ENCODE measurements at places on chromosomes 3 and 15.

DNA sequence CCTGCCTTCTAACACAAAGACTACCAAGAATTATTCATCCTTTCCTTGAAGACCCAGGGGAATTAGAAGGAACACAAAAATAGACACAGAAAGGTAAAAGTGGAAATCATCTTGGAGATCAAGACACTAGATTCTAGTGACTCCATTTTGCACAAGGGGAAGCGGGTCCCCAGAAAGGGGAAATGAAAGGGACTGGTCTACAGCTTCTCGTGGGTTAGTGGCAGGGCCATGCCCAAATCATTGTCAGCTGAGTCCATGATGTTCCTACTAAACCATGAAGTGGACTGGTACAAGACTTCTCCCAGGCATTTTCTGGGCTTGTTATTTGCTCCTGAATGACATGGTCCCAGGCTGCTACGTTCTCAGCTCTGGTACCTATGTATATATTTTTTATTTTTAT, 230.7 kb upstream of the TPRG1 start:
- DNase-seq: no peak

DNA sequence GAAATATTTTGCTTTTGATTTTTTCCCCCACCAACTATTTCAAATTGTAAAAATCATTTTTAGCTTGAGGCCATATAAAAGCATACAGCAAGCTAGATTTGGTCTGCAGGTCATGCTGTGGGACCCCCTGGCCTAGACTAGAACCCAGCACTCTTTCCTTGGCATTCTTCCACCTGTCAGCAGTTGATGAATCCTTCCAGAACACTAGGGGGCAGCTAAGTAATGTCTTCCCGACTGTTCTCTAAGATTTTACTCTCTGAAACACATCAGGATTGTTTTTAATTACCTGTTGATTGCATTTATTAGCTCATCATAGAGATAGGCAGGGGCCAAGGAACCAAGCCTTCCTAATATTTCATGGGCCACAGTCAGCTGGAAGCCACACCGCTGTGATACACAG, 174.5 kb downstream of the CACNA1D start:
- no peak for DNase-seq

DNA sequence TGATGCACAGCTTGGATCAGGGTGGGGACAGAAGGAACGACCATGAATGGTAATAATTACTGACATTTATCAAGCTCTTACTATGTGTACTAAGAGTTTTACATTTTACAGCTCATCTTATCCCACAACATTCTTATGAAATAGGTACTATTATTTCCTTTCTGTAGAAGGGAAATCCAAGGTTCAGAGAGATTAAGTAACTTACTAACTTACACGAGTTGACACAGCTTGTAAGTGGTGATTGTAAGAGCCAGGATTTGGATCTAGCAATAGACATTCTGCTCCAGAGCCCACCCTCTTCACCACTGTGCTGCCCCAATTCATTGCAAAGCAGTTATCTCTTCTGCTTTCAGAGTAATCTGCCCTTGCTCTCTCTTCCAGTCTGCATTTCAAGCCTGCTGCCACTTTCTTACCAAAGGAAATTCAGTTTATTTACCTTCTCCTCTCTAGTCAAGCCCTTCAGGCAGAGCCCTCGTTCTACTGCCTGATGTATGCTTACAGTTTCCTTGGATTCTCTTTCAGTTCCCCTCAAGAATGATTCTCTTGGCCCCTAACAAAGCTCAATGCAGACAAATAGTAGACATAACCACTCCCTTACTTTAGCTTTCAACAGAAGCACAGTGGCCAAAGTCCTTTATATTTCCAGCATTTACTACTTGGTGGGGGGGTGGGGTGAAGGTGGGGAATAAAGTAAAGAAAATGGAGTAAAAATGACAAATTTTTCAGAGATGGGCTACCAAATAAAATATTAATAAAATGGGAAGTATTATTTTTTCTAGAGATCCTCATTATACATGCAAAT, 65.8 kb downstream of the ATP8B4 start:
- DNase-seq: no peak

GRCh38 chr3:14550651-14551611, 10.8 kb upstream of the GRIP2 start:
- no peak for DNase-seq

- no peak for DNase-seq
Observed at GRCh38 chr15:50247819-50248655, 17.5 kb downstream of the HDC start.

DNA sequence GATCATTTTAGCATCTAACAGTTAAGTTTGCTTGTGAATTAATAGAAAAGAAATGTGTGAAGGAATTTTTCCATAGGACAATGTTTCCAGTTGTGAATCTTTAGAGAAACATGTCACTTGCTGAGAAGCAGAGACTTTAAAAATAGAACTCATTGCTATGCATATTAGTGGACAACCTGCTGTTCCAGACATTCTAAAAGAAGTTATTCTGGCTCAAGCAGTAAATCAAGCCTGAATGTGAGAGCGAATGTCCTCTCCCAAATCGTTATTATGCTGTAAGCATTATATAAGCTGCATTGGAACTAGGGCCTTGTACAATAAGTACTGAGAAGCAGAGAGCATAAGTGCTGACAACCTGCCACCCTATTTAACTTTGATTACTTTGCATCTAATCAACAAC, 990.9 kb downstream of the PLOD2 start:
- DNase-seq: no peak

- DNase-seq: no peak
Observed at GRCh38 chr15:85554852-85555521, 174.6 kb downstream of the AKAP13 start.

GRCh38 chr3:52279596-52279995, 1.1 kb upstream of the WDR82 start:
- DNase-seq: no peak

- DNase-seq: no peak
Observed at GRCh38 chr3:40504636-40505430, 1.0 kb upstream of the ZNF620 start.

GRCh38 chr15:33618350-33618749, 307.6 kb downstream of the RYR3 start:
- no peak for DNase-seq

GRCh38 chr15:83546512-83546888, 99.4 kb downstream of the SH3GL3 start:
- DNase-seq: no peak

DNA sequence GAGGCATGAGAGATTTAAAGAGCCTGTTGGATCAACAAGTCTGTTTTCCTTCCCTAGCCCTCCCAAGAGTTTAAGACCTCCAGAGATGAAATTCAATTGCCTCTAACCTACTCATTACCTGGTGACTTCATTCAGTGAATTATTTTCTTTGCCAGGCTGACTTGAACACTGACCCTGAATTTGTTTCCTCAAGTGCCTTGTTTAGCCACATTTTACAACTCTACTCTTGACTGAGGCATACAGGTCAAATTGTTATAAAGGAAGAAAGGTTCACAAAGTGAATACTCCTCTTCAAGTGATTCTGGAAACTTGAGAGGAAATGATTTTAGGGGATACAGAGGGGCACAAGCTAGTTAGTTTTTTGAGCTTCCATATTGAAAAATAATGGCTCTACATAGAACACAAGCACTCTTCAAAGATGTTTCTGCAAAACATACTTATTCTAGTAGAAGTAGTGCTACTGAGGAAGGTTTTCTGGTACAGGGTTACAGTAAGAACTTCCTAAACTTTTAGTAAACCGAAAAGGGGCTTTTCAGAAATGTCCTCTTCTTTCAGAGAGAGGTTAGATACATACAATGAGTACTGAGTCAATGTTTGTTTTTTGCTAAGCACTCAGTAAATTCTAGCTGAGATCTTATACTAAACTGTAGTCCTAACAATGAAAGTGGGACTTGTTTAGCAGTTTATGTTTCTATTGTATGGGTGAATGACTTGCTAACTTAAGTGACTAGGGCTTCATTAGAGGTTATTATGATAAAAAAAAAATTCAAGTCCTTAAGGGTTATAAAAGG, 137.4 kb upstream of the SATB1 start:
- DNase-seq: no peak

- DNase-seq: no peak
Observed at GRCh38 chr3:47089630-47090029, 74.3 kb downstream of the SETD2 start.

GRCh38 chr3:24446032-24446431, 48.6 kb downstream of the THRB start:
- no peak for DNase-seq

GRCh38 chr3:172929451-172929850, 178.9 kb downstream of the ECT2 start:
- DNase-seq: no peak

- DNase-seq: no peak
Observed at GRCh38 chr3:156847752-156848448, 21.7 kb downstream of the LEKR1 start.

DNA sequence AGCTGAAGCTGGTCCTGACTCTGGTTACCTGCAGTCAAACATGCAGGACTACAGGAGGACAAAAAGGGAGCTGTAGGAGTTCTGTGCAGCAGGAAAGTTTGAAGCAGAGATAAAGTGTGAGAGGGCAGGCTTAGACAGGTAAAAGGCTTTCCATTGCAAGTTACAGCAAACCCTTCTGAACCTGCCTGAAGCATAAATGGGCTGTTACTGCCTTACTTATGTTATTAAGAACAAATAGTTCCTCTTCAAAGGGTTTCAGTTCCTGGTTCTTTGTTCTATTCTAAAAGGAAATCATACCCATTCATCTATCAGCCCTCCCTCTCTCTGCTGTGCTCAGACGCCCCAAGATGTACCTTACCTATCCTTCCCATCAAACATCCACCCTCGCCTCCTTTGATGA, 52.4 kb upstream of the CACNA2D3 start:
- no peak for DNase-seq

- no peak for DNase-seq
Observed at GRCh38 chr3:76369170-76369569, 583.8 kb upstream of the ZNF717 start.

- DNase-seq: no peak
Observed at GRCh38 chr15:61141497-61142125, 87.5 kb downstream of the RORA start.

DNA sequence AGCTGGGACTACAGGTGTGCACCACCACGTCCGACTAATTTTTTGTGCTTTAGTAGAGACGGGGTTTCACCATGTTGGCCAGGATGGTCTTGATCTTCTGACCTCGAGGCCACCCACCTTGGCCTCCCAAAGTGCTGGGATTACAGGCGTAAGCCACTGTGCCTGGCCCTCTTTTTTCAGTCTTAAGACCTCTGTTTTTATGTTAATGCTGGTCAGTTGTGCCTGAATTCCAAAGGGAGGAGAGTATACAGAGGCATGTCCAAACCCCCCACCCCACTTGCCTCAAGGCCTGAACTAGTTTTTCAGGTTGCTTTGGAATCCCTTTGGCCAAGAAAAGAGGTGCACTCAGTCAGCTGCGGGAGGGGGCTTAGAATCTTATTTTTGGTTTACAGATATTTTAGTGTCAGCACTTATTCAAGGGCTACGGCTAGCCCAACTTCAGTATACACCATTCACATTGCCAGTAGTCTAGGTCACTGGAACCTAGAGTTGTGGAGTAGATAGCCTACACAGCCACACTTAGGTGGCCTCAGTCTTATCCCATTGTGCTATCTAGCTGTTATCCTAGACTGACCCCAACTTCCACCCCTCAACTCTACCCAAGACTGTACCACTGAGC, 128.0 kb upstream of the TPM1 start:
- DNase-seq: no peak

DNA sequence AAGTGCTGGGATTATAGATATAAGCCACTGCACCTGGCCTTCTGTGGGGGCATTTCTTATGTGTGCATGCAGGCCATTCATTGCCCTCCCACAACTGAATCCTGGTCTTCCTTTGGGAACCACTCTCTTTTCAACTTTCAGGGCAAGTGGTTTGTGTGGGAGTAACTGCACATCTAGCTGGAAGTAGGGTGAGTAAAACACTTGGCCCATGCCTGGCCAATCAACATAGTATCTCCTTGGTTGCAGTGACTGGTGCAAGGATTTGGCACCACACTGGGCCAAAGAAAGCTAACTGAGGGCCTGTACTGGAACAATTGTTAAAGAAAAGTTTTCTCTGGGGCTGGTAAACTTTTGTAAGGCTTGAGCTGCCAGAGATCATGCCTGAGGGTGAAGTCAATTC, 189.2 kb upstream of the FEZF2 start:
- no peak for DNase-seq

DNA sequence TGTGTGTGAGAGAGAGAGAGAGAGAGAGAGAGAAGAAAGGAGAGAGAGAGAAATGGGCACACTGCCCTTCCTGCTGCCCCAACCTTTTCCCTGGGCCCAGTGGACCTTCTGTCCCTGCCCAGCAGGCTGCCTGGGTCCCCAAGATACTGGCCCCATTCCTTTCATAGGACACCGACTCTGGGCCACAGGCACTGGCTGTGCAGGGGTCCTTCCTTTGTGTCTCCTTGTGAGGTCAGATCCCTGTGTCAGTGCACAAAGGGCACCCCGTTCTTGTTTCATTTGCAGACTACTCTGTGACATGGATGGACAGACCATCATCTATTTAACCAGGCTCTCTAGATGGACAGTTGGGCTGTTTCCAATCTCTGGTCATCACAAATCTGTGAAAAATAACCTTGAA, 21.3 kb upstream of the KLF13 start:
- DNase-seq: no peak

- no peak for DNase-seq
Observed at GRCh38 chr15:90033006-90033405, 31.9 kb downstream of the ZNF710 start.

GRCh38 chr3:107227091-107227490, 150.1 kb upstream of the CCDC54 start:
- no peak for DNase-seq

DNA sequence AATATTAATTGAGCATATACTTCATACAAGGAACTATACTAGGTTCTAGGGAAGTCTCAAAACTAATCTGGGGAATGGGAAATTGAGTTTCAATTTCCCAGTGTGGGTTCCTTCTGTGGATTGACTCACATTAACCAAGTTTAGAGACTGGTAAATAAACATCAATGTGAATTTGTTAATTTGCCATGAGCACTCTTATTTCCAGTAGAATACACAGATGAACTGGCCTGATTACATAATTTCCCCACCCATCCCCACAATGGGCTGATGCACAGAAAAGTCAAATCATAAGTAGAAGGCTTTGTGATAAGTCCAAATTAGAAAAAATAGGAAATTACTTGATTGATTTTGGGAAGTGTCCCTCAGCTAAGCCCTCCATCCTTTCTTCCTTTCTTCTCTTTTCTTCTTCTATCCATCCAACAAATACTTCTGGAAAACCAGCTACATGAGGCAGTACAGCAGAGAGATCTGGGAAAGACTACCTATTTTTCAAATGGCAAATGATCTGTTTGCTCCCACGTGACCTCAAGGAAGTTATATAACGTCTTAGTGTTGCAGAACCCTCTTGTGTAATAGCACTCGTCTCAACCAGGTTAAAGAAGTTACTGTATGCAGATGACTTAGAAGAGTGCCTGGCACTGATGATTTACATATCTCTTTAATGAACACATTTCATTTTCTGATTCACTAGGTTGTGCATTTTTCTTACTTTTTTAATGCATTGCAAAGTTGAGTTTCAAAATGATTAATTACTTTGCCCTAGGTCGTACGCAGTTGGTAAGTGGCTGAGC, 312.3 kb downstream of the SV2B start:
- DNase-seq: no peak

- DNase-seq: no peak
Observed at GRCh38 chr3:88433568-88433967, 283.8 kb downstream of the C3orf38 start.

GRCh38 chr15:28179270-28179669, 80.2 kb upstream of the OCA2 start:
- DNase-seq: no peak

- DNase-seq: no peak
Observed at GRCh38 chr3:170044795-170045244, 7.0 kb downstream of the GPR160 start.

GRCh38 chr3:158802409-158803268, 785 bp downstream of the MFSD1 start:
- DNase-seq: no peak

Data from stimulated activated CD4-positive, alpha-beta T cell treated with anti-CD3 and anti-CD28 coated beads, TNF-alpha, amount 100 ng/mL, for 1 hour (primary cell).